ENCODE measurements at places on chromosomes 7 and 10.

GRCh38 chr7:123346766-123347165 lies 147.0 kb upstream of the SLC13A1 start:
- DNase-seq, result no peak

GRCh38 chr7:41652267-41652666 lies 50.6 kb downstream of the INHBA start:
- no peak for DNase-seq

- no peak for DNase-seq
Measured at GRCh38 chr10:62018131-62018911, 116.8 kb downstream of the ARID5B start.

DNA sequence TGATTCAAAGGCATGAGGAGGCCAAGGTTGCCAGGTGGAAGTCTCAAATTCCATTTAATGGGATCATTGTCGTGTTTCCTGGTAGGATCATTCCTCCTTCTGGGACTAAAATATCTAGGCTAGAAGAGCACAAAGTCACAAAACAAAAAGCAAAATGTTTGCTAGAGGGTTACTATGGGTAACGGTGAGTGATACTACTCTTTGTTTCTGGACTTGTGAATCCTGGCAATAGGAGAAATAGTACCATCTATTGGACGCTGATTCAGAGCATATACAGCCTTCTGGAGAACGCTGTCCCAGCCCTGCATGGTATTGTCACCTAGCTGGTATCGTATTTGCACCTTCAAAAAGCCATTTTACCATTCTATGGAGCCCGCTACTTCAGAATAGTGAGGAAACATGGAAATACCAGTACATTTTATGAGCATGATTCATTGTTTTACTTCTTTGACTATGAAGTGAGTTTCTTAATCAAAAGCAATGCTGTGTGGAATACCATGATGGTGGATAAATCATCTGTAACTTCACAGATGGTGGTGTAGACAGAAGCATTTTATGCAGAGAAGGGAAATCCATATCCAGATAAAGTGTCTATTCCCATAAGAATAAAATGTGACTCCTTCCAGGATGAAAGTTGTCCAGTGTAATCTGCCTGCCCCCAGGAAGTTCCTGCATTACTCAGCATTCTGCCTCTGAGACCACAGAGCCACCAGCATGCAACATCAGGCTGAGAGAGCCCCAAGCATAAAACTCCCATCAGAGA lies 361.0 kb downstream of the ETV1 start:
- DNase-seq, result no peak

DNA sequence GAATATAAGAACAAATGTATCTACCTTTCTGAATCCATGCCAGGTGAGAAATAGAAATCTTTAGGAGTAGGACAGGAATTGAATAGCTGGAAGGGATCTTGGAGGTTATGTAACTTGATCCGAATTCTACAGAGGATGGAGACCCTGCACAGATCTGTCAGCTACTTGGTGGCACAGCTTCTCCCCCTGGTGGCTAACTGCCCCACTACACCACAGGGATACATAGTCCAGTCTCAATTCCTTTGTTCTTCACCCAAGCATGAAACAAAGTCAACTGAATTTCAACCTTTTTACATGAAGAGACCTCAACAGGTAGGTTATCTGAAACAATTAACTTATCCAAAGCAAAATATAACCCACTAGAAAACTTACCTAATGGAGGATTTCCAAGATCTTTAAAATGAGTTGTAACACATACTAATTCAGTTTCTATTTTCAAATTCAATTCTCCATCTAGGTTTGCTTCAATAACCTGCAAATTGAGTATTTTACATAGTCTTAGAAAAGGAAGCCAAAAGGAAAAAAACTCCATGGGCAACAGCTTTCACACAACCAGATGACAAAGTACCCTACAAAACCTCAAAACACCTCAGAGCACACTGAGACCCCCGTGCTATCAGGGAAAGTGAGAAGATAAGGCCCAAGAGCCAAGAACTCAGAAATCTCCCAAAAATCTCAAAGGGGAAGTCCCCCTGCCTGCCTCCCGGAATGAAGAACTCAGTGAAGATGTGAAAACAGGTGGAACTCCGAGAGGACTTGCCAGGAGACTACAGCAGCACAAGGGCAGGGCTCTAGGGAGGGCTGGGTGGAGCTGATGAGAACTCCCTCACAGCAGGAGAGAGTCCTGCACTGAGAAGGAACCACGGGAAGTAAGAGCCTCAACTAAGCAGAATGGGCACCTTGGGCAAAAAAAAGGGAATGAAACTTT lies 10.3 kb downstream of the HUS1 start:
- DNase-seq, result peak; percentile 43

GRCh38 chr7:69803699-69804516 lies 205.6 kb downstream of the AUTS2 start:
- DNase-seq, result no peak

- DNase-seq, result no peak
Measured at GRCh38 chr10:124909563-124909962, 32.4 kb upstream of the ZRANB1 start.

- DNase-seq, result no peak
Measured at GRCh38 chr7:91847231-91847630, 33.3 kb downstream of the MTERF1 start.

DNA sequence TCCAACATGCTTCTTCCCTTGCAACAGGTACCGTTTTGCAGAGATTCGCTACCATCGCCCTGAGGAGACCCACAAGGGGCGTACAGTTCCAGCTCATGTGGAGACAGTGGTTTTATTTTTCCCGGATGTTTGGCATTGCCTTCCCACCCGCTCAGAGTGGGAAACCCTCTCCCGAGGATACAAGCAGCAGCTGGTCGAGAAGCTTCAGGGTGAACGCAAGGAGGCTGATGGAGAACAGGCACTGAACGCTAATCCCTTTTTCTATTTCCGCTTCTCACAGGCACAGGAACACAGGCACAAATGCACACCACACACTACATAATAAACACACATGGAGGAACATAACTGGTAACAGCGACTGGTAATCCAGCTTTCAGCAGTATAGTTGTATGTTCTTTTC lies 35.2 kb downstream of the CCAR1 start:
- no peak for DNase-seq

GRCh38 chr10:89373916-89374711 lies 3.7 kb upstream of the IFIT1B start:
- DNase-seq, result no peak

DNA sequence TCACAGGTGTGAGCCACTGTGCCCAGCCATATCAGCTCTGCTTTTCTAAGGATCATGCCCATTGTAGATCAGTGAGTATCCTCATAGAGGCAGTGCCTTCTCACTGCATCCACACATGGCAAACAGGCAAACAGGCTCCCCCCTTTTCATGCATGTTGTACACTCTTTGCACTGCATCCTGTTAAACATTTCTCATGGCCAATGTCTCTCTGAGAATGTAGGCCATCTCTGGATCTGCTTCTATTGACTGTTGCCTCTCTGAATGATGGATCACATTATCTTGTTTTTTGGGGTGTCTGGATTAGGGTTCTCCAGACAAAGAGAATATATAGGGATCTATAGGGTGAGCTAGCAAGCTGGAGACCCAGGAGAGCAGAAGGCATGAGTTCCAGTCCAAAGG lies 13.1 kb upstream of the PPIA start:
- no peak for DNase-seq

DNA sequence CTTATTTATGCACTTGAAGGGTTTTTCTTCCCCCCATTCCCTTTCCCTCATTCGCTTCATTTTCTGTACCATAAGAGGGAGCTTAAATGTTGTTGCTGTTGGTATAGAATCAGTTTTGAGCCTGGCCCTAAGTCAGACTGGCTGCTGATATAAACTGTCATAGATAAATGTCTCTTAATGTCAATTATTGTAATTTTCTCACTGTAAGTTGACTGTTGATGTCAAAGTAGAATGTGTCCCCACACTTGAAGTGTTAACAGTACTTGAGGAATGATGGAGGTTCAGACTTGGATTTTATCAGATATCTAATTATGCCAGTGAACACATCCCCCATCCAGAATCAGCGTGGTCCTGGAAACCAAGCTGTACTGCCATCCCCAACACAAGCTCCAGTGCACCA lies 87.8 kb downstream of the PRR15 start:
- DNase-seq, result no peak

GRCh38 chr7:42186151-42186550 lies 50.9 kb downstream of the GLI3 start:
- no peak for DNase-seq

GRCh38 chr7:44099669-44100068 lies 4.5 kb upstream of the AEBP1 start:
- DNase-seq, result no peak

GRCh38 chr7:76259124-76260093 lies 43.1 kb upstream of the HSPB1 start:
- DNase-seq, result no peak

DNA sequence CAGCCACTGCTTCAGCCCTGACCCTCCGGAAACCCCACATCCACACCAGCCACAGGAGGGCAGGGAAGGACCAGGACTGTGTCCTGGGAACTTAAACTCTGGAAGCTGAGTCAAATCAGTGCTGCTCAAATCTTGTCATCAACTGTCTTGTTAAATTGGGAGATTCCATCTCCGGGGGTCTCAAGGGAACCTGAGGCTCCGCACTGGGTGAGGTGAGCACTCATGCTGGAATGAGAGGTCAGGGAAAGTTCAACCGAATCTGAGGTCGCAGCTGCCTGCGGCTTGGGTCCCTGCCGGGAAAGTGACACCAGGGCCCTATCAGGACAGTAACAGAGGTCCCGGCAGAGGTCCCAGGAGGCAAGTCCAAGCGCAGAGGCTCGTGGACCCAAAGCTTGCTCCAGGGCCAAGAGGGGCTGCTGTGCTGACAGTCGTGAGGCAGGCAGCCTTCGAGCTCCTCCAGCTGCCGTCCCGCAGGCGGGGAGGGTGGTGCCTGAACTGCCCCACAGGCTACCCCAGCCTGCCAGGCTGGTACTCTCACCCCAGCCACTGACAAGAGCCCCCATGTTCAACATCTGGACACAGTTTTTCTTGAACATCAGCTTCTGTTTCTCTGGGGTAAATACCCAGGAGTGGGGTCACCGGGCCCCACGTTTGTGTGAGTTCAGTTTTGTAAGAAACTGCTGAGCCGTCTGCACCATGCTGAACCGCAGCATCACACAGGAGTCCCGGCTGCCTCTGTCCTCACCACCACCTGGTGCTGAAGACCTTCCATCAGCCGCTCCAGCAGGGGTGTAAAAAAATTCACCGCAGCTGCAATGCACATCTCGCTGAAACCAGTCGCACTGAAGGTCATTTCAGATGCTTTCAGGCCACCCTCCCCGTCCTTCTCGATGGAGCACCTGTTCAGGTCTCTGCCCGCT lies 101.0 kb downstream of the DIP2C start:
- no peak for DNase-seq

GRCh38 chr7:55484241-55484640 lies 88.1 kb downstream of the VOPP1 start:
- DNase-seq, result no peak

DNA sequence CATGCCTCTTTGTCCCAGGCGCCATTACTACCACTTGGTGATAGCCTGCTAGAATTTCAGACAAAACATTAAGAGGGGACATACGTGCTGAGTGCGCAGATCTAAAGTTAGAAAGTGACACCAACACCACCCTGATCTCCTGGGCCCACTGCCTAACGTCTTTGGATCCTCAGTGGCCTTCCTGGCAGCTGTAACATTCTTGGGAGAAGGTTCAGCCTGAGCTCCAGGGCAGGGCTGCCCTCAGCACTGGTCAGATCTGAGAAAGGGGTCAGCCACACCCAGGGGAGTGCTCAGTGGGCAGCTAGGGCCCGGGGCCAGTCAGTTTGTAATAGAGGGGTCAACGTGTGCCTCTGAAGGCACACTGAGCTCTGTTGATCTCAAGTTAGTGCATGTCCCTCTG lies 48.4 kb downstream of the ZCCHC24 start:
- no peak for DNase-seq

- DNase-seq, result no peak
Measured at GRCh38 chr10:71359364-71360046, 37.2 kb upstream of the CDH23 start.

DNA sequence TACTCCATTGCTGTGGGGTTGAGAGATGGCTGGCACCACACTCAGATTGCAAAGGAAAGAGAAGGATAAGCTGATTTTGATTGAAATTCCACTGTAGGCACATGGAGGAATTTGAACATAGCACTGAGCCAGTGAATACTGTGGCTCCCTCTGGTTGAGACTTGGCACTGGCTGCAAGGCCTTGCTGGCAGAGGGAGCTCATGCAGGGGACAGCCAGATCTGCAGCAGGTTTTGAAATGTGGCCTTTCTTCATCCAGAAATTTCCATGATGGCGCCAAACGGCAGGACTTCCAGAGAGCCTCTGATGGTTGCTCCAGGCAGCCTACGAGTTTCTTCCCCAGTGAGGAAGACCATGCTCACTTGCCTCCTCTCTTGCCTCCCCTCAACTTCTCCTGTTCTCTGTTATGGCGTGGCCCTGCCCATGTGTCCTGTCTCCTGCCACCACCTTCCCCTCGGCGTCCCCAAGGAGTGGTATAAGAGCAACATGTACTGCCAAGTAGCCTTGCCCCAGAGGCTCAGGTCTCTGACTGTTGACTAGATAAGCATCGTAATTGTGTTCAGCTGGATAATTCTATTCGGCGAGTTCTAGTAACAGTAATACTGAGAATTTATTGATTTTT lies 265.6 kb downstream of the CCDC3 start:
- no peak for DNase-seq

GRCh38 chr10:36421992-36422391 lies 703.4 kb upstream of the ANKRD30A start:
- DNase-seq, result no peak

GRCh38 chr7:133859231-133859630 lies 267.9 kb upstream of the LRGUK start:
- DNase-seq, result no peak

GRCh38 chr7:79452032-79452494 lies 1.4 kb downstream of the MAGI2 start:
- peak; percentile 78 for DNase-seq

DNA sequence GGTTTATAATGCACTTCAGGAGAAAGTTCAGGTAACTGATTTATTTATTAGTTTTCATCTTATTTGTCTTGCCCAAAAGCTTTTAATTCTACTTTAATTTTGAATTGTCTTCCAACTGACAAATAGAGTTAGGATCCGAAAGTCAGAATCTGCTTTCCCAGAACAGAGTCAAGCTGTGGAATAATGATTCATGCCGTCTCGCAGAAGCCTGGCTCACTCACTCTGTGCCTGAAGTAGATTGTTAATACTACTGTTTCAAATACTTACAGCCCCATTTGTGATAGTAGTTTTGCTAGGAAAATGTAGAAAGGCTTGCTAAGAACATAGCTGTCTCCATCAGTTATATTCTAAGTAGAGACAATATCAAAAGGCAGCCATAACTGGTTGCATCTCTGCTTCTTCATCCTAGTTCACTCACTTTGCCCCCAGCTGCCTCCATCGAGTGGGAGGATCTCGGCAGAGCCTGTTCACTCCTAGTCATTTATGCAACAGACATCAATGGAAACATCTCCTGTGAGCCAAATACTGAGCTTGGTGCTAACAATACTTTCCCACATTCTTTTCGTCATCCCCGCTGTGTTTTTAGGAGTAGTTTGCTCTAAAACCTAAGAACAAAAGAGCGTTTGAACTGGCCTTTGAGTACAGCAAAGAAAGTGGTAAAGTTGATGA lies 28.0 kb downstream of the ABRAXAS2 start:
- no peak for DNase-seq
